ENCODE measurements at places on chromosomes 7 and 10.

GRCh38 chr7:30328381-30328780, 44.0 kb downstream of the ZNRF2 start:
- no peak for DNase-seq

- DNase-seq: no peak
Measured at GRCh38 chr10:117246997-117247671, 6.2 kb downstream of the SLC18A2 start.

DNA sequence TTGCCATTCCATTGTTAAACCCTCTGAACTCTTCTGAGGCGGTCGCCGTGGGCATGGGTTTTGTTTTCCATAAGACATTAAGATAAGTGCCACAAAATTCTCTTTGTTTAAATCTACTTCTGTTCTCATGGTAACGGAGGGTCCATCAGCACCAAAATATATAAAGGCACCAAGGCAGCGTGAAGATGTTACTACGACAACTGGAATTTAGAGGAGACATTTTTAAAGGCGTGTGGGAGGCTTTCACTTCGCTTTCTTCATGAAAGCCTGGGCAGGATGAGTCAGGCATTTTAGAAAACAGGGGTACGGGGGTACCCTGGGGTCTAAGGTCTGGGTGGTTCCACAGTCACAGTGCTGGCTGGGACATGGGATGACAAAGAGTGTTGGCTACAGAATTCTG, 34.0 kb downstream of the SMKR1 start:
- no peak for DNase-seq

DNA sequence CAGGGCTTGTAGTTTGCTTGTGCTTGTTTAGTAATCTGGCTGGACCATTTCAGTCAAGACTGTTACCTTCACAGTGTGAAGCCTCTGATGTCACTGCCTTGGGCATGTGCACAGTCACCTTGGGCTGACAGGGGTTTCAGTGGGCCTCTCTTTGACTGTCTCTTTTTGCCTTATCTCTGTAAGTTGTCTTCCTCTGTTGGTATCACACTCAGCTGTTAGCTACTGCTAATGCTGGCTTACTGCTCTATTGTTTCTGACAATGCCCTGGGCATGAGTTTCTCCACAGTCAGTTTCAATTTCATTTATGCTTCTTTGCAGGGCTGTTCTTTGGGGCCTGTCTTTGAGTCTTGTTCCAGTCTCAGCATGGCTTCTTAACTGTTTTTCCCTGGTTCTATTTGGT, 201.9 kb upstream of the SHH start:
- DNase-seq: no peak

DNA sequence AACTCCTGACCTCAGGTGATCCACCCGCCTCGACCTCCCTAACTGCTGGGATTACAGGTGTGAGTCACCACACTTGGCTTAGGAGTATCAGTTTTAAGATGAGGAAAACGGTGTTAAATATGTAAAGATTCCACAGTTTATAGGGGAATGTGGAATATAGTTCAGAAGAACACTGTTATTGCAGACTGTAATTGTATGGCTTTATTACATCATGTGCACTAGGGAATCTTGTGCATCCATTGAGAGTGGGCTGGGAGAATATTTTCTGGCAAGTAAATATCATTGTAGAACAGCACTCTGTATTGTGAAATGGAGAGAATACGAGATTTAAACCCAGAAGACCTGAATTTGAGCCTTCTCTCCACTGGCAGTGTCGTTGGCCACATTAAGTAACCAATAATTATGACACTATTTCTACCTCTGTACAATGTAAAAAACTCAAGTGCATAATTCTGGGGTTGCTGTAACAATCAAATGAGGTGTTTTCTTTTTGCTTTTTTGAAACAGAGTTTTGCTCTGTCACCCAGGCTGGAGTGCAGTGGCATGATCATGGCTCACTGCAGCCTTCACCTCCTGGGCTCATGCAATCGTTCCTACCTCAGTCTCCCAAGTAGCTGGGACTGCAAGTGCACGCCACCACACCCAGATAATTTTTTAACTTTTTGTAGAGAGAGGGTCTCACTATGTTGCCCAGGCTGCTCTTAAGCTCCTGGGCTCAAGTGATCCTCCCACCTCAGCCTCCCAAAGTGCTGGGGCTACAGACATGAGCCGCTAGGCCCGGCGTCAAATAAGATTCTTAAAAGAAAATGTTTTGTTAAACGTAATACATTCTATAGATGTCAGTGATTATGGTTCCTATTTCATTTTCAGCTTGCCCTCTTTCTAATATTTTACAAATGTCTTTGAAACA, 12.0 kb upstream of the PARD3 start:
- no peak for DNase-seq

DNA sequence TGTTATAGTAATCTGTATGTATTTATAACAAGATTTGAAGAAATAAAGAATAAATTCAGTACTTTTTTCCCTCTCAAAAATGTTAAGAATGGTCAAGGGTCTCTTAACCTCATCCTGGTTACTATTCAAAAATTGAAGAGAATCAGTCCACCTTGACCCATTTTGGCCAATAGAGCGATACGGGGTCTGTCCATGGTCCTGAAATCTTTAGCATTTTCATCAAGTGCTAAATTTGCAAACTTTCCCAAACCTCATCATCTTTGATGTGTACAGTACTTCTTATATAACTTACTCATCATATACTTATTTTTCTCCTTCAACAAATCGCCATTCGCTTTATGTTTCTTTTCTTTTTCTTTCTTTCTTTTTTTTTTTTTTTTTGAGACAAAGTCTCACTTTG, 23.6 kb downstream of the TMEM178B start:
- DNase-seq: peak; percentile 51

GRCh38 chr7:66143876-66144332, 29.3 kb downstream of the CRCP start:
- no peak for DNase-seq

DNA sequence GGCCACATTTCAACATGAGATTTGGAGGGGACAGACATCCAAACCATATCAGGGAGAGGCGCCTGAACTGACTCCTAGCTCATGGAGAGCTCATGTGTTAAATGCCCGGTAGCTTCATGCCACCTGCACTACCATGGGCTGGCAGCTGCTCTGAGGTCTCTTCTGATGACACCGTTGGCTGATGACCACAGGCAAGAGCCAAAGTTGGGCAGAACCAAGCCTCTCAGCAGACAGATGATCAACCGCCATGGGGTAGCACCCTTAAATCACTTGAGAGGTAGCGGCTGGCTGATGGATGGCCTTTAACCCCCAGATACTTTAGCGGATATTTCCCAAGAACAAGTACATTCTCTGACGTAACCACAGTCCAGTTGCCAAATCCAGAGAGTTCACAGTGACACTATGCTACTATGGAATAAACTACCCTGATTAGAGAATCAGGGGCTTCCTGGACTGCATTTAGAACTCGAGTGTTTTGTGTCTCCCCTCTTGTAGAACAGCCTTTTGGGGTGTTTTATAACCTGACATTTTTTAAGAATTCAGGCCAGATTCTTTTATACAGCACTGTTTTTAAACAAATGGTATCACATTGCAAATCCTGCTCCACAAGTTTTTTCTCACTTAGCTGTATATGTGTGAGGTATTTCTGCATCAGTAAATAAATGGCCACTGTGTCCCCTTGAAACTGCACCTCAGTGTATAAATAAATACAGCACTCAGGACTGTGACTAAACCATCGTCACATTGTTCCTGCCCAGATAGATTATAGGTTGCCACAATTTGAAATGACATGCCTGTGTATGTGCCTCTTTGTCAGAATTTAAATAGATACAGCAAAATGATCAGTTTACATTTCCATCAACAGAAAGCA, 30.8 kb upstream of the DRGX start:
- no peak for DNase-seq

GRCh38 chr7:41808541-41808940, 105.7 kb upstream of the INHBA start:
- no peak for DNase-seq

GRCh38 chr7:116522247-116522646, 2.6 kb upstream of the CAV1 start:
- DNase-seq: peak; percentile 93

DNA sequence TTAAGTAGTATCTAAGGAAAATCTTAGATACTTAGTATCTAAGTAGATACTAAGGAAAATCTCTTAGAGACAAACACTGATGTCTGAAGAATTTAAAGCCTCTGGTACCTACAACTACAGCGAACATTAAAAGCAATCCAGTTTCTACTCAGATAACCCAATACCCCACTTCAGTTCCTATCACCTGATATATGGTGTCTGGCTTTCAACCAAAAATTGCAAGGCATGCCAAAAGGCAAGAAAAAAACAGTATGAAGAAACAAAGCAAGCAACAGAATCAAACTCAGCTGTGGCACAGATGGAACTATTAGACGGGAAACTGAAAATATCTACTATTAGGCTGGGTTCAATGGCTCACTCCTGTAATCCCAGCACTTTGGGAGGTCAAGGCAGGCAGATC, 31.1 kb downstream of the ARHGAP12 start:
- peak; percentile 41 for DNase-seq

DNA sequence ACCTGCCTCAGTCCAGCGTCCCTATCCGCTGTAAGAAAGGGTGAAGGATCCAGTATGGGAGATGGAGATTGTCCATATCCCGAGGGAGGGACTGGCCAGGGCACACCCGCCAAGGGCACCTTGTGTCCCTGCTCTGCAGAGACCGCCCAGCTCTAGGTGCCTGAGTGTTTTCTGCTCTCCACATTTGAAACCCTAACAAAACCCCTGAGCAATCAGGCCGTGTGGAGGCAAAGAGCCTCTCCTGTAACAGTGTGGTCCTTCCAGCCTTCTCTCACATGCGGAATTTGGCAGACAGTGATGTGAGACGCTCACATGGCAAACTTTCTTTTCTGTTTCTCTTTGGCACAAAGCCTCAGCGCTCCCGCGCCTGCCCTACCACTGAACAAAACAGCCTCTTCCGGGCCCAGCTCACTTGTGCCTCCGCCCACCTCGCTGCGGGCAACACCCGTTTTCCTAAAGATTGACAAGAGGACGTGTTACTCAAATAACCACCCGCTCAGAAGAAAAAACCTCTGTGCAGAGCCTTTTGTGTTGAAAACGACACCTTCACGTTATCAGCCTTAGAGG, 514.8 kb downstream of the DNAJB6 start:
- peak; percentile 70 for DNase-seq

GRCh38 chr10:1425879-1426278, 311.4 kb downstream of the ADARB2 start:
- no peak for DNase-seq

GRCh38 chr10:73765066-73765465, 16.8 kb upstream of the CHCHD1 start:
- no peak for DNase-seq

Data from astrocyte of the hippocampus (primary cell).